ENCODE measurements at places on chromosomes 5 and 9.

DNA sequence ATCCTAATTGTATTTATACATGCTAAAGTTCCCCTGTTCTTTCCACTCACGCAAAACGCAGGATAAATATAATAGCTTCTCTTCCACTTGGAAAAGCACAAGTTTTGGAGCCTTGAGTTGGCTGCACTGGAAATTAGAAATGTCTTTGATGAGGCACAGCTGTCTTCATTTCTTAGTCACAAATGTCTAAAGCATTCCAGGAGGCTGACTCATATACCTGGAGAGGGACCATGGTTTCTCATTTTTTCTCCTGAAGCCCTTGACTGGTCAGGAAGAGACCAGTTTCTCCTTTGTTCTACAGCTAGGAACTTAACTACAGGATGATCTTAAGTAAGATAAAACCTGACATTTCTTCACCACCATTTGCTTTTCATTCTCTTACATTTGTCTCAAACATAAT, 16.2 kb downstream of the MTX3 start:
- no peak for DNase-seq

- no peak for DNase-seq
Observed at GRCh38 chr5:103375350-103375749, 116.8 kb downstream of the MACIR start.

- no peak for DNase-seq
Observed at GRCh38 chr5:32021771-32022170, 152.3 kb downstream of the GOLPH3 start.

DNA sequence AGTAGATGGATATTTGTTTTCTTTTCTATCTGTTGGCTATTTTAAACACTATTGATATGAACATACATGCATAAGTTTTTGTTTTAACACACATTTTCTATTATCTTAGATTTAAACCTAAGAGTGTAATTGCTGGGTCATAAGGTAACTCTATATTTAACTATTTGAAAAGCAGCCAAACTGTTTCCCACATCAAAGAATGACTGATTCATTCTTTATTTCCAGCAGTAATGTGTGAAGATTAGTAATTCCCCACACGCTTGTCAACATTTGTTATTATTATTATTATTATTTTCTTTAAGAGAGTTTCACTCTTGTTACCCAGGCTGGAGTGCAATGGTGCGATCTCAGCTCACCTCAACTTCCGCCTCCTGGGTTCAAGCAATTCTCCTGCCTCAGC, 1495.8 kb downstream of the EFNA5 start:
- DNase-seq: no peak

- DNase-seq: no peak
Observed at GRCh38 chr9:87742813-87743428, 17.0 kb downstream of the CTSL start.

DNA sequence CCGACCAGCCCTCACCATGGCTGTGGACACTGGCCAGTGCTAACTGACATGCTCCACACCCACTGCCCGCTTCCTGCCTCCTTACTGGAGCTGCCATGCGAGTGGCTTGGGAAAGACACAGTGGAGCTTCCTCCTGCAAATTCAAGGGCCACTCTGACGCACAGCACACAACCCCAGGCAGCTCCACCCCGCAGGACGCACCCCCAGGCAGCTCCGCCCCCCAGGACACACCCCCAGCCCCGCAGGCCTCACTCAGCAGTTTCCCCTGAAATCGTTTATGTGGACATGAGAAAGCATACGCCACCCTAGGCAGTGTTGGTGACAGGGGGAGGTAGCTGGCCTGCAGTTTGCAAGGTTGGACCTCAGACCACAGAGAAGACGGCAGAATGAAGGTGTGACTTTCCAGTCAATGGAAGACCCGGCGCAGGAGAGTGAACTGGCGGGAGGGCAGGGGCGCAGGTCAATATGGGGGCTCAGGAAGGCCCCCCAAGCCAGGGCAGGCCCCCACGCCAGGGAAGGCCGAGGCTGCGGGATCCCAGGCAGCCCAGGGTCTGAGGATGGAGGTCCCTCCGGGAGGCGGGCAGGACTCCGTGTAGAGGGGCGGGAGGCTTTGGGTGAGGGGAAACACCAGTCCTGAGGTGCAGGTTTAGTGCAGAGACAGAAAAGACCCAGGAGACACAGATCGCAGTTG, 21.6 kb downstream of the LPCAT1 start:
- no peak for DNase-seq

GRCh38 chr5:31770998-31771397, 132.1 kb downstream of the PDZD2 start:
- no peak for DNase-seq

GRCh38 chr9:123263227-123263626, 5.2 kb downstream of the STRBP start:
- DNase-seq: no peak

GRCh38 chr9:137411645-137412380, 11.1 kb downstream of the EXD3 start:
- peak; percentile 20 for DNase-seq

DNA sequence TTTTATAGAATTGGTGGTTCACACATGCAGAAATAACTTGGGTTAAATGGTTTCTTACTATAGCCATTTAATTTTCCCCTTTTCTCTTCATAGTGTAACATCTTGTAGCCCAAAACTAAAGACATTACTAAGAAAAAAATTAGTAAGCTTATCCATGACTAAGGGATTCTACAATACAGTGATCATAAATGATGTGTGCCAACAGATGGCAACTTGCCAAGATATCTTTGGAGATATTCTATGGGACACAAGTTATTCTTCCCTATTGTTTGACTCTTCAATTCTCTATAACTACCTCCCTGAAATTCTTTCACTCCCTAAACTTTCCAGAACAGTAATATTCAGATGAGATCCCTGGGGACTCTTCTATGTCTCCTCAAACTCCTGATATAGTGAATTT, 580.6 kb downstream of the PTPRD start:
- no peak for DNase-seq

DNA sequence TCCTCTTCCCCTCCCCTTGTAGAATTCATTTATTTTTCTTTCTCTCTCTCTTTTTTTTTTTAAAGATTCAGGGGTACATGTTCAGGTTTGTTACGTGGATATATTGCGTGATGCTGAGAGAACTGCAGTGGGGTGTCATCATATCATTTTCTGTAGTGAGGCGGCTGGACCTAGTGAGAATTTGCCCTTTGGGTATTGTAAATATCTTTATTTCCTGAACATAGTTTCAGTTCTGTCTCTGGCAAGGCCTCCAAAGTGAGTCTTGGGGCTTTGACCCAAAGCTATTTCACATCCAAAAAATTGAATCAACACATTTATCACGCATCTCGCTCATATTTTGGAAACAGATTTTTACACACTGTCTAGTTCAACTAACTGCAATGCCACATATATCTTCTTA, 25.4 kb upstream of the MYOT start:
- DNase-seq: no peak

DNA sequence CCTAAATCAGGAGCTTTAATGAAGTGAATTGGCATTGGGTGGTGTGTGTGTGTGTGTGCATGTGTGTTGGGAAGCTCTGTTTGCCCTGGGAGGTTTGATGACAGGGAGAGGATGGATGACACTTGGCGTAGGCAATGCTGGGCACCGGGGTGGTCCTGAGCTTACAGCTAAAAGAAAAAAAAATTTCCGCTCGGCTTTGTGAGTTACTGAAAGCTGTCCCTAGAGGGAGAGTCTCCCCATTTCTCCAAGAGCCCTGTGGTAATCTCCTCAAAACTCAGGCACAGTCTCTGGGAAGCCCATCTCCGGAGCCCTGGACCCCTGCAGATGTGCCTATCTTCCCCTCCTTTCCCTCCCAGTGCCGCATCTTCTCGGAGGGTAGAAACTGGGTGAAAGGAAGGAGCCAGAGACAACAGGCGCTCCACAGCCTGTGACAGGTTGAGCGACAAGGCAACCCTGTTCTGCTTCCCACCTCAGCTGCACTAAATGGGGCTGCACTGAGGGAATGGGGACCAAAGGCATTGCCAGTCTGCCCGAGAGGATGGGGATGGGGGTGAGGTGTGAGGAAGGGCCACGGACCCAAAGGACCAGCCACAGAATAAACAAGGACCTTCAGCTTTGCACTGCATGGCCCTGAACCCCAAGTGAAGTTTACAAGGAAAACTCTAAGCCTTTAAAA, 35.8 kb upstream of the TIFAB start:
- DNase-seq: no peak

DNA sequence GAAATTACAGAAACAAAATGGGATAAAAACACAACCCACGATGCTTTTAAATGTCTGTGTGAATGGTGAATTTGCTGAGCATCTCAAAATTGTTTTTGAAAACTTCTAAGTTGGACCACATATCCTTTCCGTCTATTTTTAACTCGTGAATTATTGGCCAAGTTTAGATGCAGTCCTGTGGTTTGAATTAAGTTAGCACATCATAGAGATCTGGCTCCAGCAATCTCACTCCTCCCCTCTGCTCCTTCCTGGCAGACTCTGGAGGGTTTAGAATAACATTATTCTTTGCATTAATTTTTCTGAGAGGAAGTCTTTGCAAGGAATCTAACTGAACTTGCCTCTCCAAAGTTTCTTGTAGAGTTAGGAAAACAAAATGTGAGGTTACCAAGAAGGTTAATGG, 14.5 kb upstream of the ANKRD55 start:
- no peak for DNase-seq

- DNase-seq: peak; percentile 33
Observed at GRCh38 chr5:55994495-55994997, at the start of gene IL6ST. TSS of gene IL6ST (minus strand) at chr5:55994963. CDS start at chr5:55976278, 18,685 bp downstream.

DNA sequence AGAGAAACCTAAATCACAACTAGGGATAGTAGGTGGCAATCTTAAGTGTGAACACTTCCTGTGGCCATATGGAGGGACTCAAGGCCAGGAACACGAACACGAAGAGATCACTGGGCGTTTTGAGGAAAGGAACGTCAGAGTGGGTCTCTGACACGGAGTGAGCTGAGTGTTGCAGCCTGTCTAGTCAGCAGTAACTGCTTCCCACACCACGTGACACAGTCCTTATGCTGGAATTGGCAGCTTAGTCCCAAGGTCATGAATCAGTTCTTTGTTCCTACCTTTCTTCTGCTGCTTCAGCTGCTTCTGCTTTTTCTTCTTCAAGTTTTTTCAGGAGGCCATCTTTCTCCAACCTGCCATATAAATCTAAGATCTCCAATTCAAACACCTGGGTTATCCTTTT, 18.2 kb downstream of the SPACA9 start:
- no peak for DNase-seq

DNA sequence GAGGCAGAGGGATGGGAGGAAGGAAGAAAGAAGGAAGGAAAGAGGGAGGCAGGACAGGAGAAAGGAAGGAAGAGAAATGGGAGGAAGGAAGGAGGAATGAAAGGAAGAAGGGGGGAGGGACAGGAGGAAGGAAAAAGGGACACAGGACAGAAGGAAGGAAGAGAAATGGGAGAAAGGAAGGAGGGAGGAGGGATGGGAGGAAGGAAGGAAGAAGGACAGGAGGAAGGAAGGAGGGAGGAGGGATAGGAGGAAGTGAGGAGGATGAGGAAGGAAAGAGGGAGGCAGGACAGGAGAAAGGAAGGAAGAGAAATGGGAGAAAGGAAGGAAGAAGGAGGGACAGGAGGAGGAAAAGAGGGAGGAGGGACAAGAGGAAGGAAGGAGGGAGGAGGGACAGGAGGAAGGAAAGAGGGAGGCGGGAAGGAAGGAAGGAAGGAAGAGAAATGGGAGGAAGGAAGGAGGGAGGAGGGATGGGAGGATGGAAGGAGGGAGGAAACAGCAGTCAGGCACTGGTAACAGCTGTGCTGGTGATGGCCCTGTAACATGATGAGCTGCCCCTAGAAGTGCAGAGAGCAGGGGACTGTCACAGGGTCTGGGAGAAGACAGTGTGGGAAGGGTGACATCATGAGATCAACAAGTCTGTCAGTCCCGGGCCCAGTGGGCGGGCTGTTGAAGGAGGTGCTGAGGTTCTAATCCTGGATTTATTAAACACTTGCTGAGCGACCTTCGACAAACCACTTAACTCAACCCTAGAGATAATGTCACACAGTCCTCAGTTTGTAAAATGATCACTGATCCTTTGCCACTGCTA, 10.7 kb upstream of the IRX1 start:
- no peak for DNase-seq

DNA sequence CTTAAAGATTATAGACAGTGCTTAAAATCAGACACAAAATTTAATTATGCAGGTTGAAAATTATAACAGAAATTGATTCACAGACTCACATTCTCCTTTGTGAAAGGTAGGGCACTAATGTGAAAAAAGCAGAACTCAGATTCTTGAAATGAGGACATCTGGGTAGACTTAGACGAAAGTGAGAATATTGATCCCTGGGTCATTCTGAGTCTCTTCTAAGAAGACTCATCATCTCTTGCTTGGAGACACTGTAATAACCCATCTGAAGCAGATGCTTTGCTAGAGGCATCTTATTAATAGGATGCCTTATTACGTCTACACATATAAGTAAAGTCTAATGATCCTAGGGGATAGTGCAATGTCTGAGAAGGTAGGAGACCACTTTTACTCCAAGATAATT, 274.4 kb downstream of the HINT1 start:
- no peak for DNase-seq

DNA sequence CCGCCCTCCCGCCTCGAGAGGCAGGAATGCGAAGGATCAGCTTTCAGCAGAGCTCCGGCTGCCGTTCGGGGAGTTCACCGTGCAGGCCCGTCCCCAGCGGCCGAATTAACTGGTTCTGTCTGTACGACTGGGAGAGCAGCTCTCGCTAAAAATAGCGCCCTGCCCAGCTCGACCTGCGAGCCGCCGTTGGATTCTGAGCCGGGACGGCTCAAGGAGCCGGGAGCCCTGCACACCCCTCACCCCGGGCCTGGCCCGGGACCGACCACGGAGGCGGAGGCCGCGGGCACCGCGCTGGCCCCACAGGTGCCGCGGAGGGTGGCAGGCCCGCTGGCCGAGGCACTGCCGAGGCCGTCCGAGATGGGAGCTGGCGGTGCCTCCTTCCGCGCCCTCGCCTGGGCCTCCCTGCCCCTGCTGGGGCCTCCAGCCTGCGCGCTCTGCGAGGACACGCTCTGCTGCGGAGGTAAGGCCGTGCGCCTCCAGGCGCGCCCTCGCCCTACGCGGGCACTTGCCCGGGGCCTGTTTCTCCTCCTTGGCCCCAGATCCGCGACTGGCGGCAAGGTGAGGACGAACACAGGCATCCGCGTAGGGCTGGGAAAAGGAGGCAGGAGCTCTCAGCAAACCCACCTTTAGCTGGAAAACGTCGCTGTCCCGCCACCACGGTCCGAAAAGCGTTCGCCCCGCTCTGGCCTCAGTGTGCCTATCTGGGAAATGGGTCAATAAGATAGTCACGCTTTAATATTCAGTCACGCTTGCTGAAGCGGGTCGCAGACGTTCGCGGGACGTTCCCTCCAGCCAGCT, 53.1 kb upstream of the DAB2IP start:
- DNase-seq: no peak

DNA sequence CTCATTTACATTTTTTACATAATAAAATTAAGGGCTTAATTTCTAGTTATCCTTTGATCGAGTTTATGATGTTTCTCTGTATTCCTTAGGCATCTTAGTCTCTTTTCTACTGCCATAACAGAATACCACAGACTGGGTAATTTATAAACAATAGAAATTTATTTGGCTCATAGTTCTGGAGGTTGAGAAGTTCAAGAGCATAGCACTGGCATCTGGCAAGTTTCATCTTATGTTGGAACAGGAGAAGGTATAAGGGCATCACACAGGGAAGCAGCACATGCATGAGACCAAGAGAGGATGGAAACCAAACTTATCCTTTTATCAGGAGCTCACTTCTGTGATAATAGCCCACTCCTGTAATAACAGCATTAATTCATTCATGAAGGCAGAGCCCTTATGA, 284.9 kb upstream of the COX7C start:
- no peak for DNase-seq

GRCh38 chr9:31996331-31996730, 388.1 kb upstream of the ACO1 start:
- no peak for DNase-seq

GRCh38 chr9:133564451-133565116, 30.1 kb downstream of the ADAMTSL2 start:
- no peak for DNase-seq

GRCh38 chr5:152378730-152379129, 26.3 kb downstream of the NMUR2 start:
- no peak for DNase-seq

All from stimulated activated naive CD4-positive, alpha-beta T cell treated with Interleukin-2 at 50 U/mL for 16 hours (primary cell).